A549 treated with GW870086 at 1 μM for 4 hours (cell line): ENCODE measurements at places on chromosomes 13 and 19. TPM values are rescaled to one million over a fixed set of nuclear protein-coding genes. Genes with fewer than 3 reads are reported as not detected.

Gene LILRB5
- 0.05 to 0.15 TPM (median 0.05 TPM) in 4 of 5 replicates, not detected in the other for total RNA-seq

Gene RAB11B
- total RNA-seq, result 90.4 to 98.9 TPM (median 98.2 TPM) in 5 replicates

Gene SIAH3
- total RNA-seq, result not detected in 5 replicates

Gene F10
- total RNA-seq, result 0.09 TPM in 1 of 5 replicates, not detected in the others

Gene MEIS3
- 31.1 to 41.8 TPM (median 37.4 TPM) in 5 replicates for total RNA-seq

Gene PDX1
- 0.05 to 0.22 TPM (median 0.07 TPM) in 4 of 5 replicates, not detected in the other for total RNA-seq

Gene EID2B
- total RNA-seq, result 7.9 to 9.5 TPM (median 8.3 TPM) in 5 replicates

Gene NKG7
- not detected in 5 replicates for total RNA-seq

Gene IRGQ
- 5.3 to 6.3 TPM (median 5.9 TPM) in 5 replicates for total RNA-seq
